PC-3 (cell line): ENCODE measurements at places on chromosomes 3 and 15. TPM values are rescaled to one million over a fixed set of nuclear protein-coding genes. Genes with fewer than 3 reads are reported as not detected.

- no peak for DNase-seq
These were observed 164.3 kb downstream of the PCCB start for GRCh38 chr3:136414476-136414875.

Gene SPESP1
- not detected in 2 replicates for total RNA-seq

DNA sequence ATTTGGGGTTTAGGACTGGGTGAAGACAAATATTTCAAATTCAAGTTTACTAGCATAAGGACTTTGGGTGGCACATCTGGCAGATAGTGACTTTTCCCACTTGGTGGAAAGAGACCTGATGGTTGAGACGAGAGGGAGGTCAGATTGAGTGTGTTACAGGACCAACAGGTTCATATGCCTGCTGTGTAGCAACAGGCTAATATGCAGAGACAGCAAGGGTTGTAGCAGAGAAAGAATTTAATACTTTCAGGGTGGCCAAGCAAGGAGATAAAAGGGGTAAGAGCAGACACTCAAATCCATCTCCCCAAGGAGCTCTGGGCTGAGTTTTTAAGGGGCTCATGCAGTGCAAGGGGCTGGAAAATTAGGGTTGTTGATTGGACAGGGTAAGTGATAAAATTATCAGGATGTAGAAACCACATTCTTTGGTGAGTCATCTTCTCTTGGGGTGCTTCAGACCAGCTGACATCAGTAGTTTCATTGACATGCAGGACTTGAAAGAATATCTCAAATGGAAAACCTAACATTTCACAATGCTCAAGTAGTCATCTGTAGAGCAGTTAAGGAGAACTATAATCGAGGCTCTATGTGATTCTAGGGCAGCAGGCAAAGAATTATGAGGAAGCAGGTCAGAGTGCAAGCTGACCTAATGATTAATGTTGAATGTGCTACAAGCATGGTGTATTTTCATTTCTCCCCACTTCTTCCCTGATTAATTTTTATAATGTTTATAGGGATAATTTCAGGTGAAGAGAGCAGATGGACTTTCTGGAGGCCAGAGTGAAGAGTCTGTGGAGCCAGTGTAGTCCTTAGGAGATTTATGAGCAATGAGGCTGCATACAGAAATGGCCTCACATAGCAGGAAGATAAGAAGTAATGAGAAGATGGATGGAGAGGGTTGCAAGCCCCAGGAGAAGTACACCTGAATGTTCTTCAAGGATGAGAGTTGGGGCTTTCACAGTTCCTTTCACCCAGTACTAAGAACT, 13.7 kb downstream of the FOXB1 start:
- DNase-seq: peak; percentile 45

Gene ARRDC4
- 7.1 TPM in 2 replicates for total RNA-seq

- no peak for DNase-seq
These were observed 7.6 kb downstream of the LRRN1 start for GRCh38 chr3:3806856-3807255.

GRCh38 chr3:94303266-94303665, 240.4 kb downstream of the NSUN3 start:
- no peak for DNase-seq

GRCh38 chr15:99402014-99402729, 150.9 kb downstream of the LRRC28 start:
- DNase-seq: no peak

Gene CADPS
- not detected in 2 replicates for total RNA-seq

- DNase-seq: no peak
These were observed 136.4 kb downstream of the MAGI1 start for GRCh38 chr3:65902304-65902793.

DNA sequence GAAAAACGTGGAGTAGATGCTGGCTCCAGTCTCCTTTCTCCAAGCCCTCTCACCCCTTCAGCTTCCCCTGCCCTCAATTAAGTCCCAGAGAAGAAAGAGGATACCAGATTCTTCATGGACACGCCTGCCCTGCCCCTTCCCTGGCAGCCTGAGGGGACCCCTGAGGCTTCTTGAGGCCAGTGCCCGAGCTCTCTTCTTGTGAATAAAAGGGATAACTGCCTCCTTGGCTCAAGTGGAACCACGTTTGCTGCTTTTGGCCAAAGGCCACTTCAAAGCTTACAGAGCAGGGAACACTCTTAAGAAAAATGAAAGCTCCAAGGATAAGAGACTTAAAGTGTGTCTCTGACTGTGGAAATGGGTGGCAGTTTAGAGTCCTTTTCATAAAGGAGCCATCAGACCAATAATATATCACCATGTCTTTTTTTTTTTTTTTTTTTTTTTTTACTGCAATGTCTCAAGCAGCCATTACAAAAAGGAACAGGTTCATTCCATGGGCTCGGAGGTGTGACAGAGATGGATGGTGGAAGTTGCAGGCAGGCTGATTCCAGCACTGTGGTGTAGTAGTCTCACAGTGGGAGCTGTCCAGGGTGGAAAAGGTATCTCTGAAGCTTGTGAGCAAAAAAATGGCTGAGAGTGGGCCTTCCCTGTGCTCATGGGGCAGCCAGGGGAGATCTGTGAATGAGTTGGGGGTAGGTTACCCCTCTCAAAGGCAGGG, 108.8 kb downstream of the SEMA5B start:
- DNase-seq: peak; percentile 19

GRCh38 chr15:25568751-25569150, 129.9 kb upstream of the UBE3A start:
- DNase-seq: no peak

DNA sequence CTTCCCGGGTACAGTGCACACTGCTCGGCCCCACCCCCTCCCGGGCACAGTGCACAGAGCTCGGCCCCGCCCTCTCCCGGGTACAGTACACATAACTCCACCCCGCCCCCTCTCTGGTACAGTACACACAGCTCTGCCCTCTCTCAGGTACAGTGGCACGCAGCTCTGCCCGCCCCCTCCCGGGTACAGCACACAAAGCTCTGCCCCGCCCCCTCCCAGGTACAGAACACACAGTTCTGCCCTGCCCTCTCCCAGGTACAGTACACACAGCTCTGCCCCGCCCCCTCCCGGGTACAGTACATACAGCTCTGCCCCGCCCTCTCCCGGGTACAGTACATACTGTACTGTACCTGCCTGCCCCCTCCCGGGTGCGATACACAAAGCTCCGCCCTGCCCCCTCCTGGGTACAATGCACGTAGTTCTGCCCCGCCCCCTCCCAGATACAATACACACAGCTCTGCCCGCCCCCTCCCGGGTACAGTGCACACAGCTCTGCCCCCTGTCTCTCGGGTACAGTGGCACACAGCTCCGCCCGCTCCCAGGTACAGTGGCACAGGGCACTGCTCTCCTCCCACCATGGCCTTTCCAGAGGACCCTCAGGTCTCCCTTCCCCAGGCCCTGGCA, 16.4 kb upstream of the PRR20G start:
- peak; percentile 75 for DNase-seq

- no peak for DNase-seq
These were observed 9.2 kb upstream of the MUC4 start for GRCh38 chr3:195820901-195821300.

Gene CCRL2
- 5.5 and 6.0 TPM in 2 replicates for total RNA-seq

- peak; percentile 51 for DNase-seq
These were observed 2.9 kb downstream of the NGRN start for GRCh38 chr15:90268415-90268814.

Gene TMEM212
- total RNA-seq: not detected in 2 replicates

- DNase-seq: no peak
These were observed at the start of gene PLAAT1 for GRCh38 chr3:193240850-193241706. TSS of gene PLAAT1 (plus strand) at chr3:193241222. CDS start at chr3:193255651, 14,429 bp downstream.

Gene FILIP1L
- total RNA-seq: not detected in 2 replicates

- DNase-seq: no peak
These were observed 171.0 kb upstream of the MBNL1 start for GRCh38 chr3:152097770-152098169.

Gene TPRA1
- 25.7 and 34.0 TPM in 2 replicates for total RNA-seq
